HCT116 (cell line): ENCODE measurements at places on chromosomes 4 and X. TPM values are rescaled to one million over a fixed set of nuclear protein-coding genes. Genes with fewer than 3 reads are reported as not detected.
A peak's percentile ranks its signal among the peaks of the same experiment; 100 is the strongest.

The TRPC3 gene
- 0.25 TPM for total RNA-seq

The RBMXL3 gene
- not detected for total RNA-seq

DNA sequence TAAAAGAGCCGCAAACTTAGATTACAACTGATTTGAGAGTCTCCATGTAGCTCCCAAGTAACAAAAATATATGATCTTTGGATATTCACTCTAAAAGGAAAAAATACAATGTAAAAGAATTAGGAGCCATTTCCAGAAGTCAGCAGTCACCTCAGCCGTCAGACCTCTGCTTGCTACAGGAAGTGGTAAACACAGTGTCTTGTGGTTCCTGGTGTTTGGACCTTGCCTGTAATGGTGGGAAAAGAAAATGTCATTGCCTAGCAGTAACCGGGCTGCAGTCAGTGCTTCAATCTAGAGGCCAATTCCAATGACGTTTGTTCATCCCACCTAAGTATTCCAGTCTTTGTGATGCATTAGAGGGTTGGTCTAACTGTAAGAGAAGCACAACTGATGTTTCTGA, 28.9 kb upstream of the SMIM31 start:
- H3K27ac ChIP-seq = no peak overlapping the region
- H3K4me3 ChIP-seq = no peak overlapping the region
- no peak for DNase-seq
- H3K4me1 ChIP-seq = no peaks in the 10 kb centered on the region
- H3K36me3 ChIP-seq = no peaks in the 10 kb centered on the region

DNA sequence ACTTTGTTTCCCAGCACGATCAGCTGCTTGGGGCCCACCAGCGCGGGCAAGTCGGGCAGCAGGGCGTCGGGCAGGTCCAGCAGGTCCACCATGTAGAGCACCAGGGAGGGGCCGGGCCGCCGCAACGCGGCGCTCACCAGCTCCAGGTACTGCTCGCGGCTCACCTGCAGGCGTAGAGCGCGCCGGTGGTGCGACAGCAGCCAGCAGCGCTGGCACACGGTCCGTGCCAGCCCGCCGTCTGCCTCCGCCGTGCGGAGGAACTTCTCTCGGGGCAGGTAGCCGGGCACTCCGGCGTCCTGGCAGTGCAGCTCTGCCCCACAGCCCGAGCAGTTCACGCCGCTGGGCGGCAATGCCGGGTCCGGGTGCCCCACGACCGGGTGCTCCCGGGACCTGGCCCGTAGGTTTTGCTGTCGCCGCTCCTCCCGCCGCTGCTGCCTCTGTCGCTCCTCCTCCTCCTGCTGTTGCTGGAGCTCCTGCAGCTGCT, 527 bp downstream of the NOA1 start:
- H3K4me1 ChIP-seq = peaks cover 7% of the 10 kb centered on the region; the same call in 1 of the 2 replicates
- peak overlapping the region; percentile 84 for H3K27ac ChIP-seq
- H3K36me3 ChIP-seq = peaks cover 29% of the 10 kb centered on the region
- DNase-seq = peak; percentile 19
- no peaks in the 10 kb centered on the region for H3K27me3 ChIP-seq

DNA sequence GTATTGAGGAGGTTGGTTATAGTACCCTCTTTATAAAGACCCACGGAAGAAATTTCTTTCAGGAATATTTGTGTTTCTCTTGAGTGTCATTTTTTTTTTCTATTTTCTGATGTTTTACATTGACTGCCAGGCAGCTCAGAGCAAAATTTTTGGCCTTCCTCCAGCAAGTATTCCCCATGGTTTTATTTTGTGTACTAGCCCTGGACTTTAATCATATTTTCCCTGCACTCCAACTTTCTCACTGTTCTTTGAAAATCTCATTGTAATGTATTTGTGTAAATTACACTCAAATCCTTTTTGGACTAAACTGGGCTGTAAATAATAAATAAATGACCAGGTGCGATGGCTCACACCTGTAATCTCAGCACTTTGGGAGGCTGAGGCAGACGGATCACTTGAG, 45.6 kb upstream of the USP46 start:
- H3K36me3 ChIP-seq = no peaks in the 10 kb centered on the region
- H3K27ac ChIP-seq = no peak overlapping the region
- DNase-seq = no peak
- no peak overlapping the region for H3K4me3 ChIP-seq
- no peaks in the 10 kb centered on the region for H3K4me1 ChIP-seq

DNA sequence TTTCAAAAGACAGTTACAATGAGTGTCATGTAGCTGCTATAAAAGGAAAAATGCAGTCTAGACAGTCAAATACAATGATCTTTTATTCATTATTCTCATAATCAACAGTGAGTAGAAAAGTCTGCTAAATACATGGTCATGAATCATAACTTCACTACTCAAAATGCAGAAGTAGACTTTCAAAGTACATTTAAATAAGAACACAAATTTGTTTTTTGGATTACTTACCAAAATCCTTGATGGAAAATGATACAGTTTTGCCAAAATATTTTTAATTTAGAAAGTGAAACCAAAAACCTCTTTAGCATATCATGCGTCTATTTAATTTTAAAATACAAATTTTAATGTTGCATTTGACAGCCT, 4.9 kb downstream of the ACSL4 start:
- no peak overlapping the region for H3K4me3 ChIP-seq
- H3K27me3 ChIP-seq = no peaks in the 10 kb centered on the region
- no peak for DNase-seq
- H3K36me3 ChIP-seq = no peaks in the 10 kb centered on the region
- H3K4me1 ChIP-seq = no peaks in the 10 kb centered on the region

- DNase-seq = no peak
- no peaks in the 10 kb centered on the region for H3K4me1 ChIP-seq
Observed at GRCh38 chr4:176425035-176425434, 105.3 kb downstream of the SPCS3 start.
